ENCODE measurements at places on chromosomes 4 and X.

DNA sequence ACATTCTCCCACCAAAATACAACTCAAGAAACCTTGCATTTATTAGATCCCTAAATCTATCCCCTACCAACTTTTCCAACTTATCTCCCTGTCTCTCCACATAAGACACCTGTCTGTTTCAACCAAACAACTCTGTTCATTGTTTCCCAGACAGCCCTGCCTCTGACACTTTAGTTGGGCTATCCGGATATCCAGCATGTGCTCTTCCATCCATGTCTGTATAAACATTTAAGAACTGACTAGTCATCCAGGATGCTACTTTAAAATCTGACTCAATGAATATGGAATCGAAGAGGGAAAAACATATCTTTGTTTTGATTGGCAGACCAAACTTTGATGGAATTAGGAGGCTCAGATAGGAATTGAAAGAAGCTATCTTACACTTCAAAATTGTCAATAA is 143.2 kb upstream of the DCAF8L1 start:
- DNase-seq: no peak

DNA sequence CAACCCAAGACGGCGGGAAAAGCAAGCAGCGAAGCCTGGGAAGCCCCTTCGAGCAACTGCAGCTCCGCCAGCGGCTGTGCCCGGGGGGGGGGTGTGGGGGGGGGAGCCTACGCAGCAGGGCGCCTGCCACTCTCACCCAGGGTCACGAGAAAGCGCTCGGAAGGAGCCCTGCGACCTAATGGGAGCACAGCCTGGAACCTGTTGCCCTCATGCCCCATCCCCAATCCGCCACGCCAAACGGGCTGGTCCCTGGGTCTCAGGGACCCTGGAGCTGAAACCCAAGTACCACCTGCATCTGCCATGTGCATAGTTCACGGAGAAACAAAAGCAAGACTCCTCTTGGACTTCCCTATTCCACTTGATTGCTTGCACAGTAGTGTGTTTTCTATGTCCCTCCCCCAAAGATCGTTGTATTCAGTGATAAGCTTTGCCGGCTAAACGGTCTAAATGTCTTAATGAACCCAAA is 359 bp upstream of the GAB3 start:
- no peak for DNase-seq

DNA sequence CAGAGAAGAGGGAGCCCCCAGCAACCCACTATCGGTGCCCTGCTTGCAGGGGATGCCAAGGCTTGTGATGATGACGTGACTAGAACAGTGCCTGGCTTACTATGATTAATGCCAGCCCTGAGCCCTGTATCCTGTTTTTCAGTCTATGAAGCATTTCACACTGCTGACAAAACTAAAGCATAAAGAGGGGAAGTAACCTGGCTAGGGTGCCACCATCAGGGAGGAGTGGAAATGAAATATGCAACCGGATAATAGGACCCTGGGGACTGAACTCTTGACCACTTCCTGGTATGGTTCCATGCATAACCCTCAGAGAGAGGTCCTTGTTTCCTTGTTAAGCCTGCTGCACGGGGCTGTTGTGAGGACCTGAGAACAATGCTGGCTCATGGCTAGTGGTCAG is 50.3 kb downstream of the MED28 start:
- no peak for DNase-seq

DNA sequence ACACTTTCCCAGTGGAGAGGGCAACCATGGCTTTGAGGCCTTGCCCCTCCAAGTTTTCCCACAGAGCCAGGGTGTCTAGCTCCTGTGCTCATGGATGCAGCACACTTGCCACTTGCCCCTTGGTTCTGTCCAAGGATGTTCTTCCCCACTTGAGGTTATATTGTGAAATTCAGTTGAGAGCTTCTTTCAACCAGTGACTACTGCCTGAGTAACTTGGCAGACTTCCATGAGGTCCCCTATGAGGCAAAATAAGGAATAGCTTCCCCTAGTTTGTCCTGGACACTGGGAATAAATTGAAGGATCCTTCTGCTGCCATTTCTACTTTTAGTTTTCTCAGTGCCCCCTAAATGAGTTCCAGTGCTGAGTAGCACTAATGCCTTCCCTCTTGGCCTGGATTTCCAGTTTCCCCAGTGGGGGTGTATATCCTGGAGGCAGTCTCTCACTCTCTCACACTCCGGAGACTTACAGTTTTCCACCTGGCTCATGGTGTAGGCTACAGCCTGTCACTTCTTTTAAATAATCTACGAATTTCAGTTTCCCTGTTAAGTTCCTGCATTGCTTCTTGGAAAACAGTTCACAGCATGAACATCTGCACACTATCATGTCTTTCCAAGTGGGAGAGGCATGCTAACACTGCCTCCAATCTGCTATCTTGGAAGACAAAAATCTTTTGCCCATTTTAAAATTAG is 36.4 kb upstream of the ADH4 start:
- no peak for DNase-seq

DNA sequence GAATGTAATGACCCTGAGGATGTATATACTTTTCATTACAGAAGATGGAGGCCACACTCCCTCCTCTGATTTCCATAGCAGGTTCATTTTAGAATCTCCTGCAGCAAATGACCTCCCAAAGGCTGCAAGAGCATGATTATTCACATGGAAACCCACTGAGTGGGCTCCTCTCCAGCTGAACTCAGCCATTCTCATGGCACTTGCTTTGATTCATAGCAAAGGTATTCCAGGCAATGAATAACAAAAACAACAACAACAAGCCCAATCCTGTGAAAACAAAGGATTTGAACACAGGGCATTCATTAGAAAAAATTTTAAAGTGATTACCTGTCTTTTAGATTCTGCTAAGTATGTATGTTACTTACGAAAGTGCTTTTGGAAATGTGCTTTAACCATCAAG is 894.0 kb upstream of the FRG1 start:
- no peak for DNase-seq

GRCh38 chr4:8132947-8133705 is 25.5 kb downstream of the ABLIM2 start:
- DNase-seq: no peak

GRCh38 chr4:82681754-82682153 is 116.8 kb downstream of the SCD5 start:
- no peak for DNase-seq

DNA sequence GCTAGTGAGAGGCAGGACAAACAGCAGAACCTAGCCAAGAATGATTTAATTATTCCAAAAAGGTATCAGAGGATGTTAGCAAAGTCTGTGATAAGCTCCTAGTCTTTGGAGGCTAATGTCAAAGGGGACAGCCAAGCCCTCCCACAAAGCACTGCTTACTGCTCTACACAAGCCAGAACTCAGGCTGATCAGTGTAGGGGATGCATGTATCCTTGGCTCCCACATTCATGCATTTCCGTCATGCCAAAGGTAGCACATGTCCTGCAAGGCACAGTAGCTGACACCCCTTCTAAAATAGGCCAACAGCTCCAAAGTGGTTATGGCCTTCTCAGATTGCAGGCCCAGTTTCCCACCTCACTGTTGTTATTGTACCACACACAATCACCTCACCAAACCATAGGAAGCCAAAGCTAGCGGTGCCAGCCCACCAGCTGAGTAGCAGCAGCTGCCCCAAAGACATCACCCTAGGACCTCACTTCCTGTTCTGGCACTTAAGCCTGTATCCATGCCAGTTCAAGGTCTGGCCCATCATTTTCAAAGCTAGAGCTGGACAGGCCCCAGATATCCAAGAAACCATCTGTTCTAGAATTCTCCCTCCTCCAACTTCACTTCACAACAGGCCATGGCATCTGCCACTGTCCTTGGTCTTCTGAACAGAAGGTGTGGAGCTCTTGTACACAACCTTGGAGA is 40.9 kb downstream of the TSPAN5 start:
- DNase-seq: no peak

DNA sequence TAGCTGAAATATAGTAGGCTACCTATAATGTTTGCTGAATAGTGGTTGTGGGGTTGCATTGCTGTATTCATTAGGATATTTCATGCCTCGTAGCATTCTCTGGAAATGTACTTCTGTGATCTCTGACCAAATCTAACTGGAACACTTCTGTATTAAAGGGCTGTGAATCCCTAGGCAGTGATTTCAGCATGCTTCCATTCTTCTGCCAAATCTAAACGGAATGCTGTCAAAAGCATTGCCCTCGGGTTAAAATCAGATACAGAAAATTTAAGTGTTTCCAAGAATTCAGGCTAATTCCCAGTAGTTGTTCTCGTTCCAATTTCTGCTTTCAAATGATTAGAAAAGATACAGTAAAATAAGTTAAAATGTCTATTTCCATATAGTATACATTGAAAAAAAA is 1847.5 kb upstream of the IGFBP7 start:
- DNase-seq: no peak

GRCh38 chr4:10762561-10762960 is 78.0 kb upstream of the CLNK start:
- DNase-seq: peak; percentile 53

GRCh38 chr4:93351846-93352245 is 476.7 kb upstream of the ATOH1 start:
- DNase-seq: no peak

GRCh38 chr4:14943749-14944148 is 58.5 kb upstream of the CPEB2 start:
- DNase-seq: no peak

DNA sequence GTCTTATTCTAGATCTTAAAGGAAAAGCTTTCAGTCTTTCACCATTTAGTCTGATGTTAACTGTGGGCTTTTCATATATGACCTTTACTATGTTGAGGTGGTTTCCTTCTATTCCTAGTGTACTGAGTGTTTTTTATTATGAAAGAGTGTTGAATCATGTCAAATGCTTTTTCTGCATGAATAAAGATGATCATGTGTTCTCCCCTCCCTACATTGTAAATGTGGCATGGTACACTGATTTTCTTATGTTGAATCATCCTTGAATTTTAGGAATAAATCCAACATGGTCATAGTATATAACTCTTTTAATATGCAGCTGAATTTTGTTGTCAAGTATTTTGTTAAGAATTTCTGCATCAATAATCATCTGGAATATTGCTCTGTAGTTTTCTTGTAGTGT is 4.3 kb downstream of the CLGN start:
- no peak for DNase-seq

DNA sequence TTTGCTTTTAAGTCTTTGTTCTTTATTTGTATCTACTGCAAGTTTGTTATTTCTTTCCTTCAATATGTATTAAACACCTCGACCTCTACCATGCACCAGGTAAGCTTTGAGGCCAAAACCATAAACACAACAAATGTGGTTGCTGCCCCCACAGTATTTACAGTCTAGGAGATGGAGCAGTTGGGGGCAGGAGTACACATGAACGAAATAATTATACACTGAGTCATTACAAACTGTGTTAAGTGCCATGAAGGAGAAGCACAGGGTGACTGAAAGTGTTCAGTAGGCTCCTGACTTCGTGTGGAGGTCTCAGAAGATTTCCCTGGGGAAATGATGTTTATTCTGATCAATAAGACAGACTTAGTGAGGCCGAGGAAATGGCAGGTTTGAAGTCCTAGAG is 30.3 kb downstream of the SLC25A43 start:
- no peak for DNase-seq

DNA sequence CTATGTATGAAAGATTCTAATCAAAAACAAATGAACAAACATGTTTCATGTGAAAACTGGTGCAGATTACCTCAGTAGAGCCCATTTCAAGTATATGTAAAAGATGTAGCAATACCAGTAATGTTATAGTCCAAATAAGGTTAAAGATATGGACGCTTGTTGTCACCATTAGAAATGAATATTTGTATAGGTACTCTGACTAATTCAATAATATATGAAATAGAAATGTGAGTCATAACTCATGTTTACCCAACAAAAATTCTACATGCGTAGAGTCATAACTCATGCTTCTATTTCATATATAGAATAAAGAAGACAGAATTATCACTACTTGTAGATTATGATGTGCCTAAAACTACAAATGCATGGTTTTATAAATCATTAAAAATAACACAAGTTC is 739.1 kb upstream of the DIAPH2 start:
- no peak for DNase-seq

Data from NCI-H2029 (cell line).